ENCODE measurements at places on chromosomes 3 and 15.

- peak; percentile 92 for DNase-seq
Observed at GRCh38 chr3:13011573-13012220, 61.5 kb downstream of the IQSEC1 start.

GRCh38 chr3:151816091-151816604, 2.2 kb downstream of the AADAC start:
- no peak for DNase-seq

GRCh38 chr3:107506458-107506857, 16.3 kb upstream of the BBX start:
- no peak for DNase-seq

DNA sequence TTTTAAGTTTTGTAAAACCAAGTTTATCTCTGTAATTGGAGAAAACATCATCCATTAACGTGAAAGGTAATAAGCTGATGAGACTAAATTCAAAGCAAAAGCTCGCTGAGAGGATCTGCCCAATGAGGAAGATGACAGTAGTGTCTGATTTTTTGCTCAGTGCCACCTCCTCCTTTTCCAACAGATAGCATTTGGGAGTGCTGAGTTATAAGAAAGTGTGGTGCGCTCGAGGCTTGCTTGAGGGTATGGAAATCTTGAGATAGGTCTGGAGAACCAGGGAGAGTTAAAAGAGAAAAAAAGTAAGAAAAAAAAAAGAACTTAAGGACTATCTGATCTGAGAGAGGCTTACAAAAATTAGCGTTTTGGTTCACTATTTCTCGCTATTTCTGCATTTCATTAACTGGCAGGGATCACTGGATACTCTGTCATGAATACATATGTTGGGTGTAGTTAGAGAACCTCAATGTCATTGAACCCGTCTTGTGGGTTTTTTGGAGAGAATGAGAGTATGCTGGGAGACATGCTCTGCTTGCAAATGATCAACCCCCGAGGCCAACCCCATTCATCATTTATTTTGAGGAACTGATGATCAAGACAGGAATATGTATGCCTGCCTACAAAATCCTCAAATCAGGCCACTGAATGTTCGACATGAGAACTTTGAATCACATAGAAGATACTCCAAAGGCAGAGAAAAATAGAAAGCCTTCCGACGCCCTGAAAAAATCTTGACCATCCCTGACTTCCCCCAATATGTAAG, 973 bp upstream of the USP13 start:
- no peak for DNase-seq

GRCh38 chr15:52558196-52558595, 10.6 kb downstream of the ARPP19 start:
- DNase-seq = peak; percentile 42

- DNase-seq = no peak
Observed at GRCh38 chr3:41001556-41001955, 197.7 kb upstream of the CTNNB1 start.

DNA sequence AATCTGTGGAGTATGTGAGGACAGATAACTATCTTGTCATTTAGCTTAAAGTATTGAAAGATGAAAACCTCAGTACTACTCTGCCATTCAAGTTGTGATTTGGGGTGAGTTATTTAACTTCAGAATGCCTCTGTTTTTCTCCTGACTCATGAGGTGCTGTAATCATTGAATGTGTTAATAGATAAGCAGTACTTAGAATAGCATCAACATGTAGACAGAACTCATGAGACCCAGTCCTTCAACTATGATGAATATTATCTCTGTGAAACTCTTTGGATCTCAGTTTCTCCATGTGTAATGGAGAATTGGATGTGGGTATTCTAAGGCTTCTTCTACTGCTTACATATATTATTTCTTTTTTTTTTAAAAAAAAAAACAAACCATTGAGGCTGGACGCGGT, 431.4 kb downstream of the GRM7 start:
- DNase-seq = no peak

DNA sequence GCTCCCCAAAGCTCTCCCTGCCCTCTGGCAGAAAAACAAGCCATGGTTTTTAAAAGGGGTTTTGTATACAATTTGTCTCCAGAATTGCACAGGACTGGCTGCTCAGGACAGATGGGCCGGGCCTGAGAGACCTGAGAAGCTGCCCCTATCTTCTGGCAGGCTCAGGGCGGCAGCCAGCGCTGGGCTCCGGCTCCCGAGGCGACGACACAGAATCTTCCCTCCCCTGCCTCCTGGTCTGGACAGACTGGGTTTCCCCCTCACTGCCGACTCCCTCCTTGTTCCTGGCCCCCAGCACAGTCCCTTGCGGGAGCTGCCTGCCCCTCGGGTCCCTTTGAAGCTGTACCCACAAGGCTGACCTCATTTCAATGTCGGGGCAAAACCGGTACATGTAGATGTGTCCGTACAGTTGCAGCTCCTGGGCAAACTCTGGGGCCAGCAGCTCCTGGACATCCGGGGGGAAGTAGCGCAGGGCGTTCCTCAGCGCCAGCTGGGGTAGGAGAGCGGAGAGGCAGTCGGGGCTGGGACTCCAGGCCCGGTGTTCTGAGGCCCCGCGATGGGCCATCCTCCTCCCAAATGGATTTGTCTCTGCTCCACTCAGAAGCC, 7.2 kb downstream of the UROC1 start:
- no peak for DNase-seq

- no peak for DNase-seq
Observed at GRCh38 chr3:9098716-9099675, 135.7 kb upstream of the RAD18 start.

DNA sequence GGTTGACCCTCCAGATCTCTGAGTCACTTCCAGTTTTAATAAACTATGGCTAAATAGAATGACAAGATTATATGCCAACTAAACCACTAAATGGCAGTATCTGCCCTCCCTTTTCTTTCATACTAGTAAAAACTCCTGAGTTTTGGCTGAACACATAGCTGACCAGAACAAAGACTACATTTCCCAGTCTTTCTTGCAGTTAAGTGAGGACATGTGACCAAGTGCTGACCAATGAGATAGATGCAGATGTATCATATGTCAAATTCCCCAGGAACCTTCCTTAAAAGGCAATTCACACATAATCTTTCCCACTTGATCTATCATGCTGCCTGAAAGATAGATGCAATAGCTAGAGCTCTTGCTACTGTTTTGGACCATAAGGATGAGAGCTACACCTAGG, 191.3 kb downstream of the SHOX2 start:
- no peak for DNase-seq

DNA sequence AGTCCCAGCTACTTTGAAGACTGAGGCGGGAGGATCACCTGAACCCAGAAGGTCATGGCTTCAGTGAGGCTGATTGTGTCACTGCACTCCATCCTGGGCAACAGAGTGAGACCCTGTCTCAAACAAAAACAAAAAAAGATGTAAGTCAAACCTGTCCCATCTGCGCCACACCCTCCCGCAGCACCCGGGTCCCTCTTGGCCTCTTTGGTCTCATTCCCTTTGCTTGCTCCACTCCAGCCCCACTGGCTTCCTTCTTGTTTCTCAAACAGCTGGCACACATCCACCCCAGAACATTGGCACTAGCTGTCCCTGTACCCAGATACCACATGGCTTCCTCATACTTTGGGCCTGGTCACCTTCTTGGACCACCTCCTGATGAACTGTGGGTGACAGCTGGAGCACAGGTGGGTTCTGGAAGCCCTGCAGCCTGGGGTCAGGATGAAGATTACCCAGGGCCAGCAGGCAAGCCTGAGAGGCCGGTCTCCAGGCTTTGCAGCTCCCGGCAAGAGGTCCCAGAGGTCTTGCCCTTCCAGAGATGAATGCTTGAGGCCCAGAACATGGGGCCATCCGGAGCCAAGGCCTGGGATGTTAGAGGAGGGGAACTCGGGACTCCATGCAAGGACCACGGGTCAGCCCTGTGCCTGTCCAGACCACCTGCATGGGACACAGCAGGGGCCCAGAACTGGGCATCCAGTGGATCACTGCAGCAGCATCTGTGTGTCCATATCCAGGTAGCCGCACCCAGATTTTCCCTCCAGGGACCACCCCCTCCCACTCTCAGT, 10.9 kb upstream of the GATA2 start:
- DNase-seq = no peak

- no peak for DNase-seq
Observed at GRCh38 chr3:191320316-191320715, 8.9 kb upstream of the CCDC50 start.

- no peak for DNase-seq
Observed at GRCh38 chr3:66639809-66640356, 139.1 kb upstream of the LRIG1 start.

DNA sequence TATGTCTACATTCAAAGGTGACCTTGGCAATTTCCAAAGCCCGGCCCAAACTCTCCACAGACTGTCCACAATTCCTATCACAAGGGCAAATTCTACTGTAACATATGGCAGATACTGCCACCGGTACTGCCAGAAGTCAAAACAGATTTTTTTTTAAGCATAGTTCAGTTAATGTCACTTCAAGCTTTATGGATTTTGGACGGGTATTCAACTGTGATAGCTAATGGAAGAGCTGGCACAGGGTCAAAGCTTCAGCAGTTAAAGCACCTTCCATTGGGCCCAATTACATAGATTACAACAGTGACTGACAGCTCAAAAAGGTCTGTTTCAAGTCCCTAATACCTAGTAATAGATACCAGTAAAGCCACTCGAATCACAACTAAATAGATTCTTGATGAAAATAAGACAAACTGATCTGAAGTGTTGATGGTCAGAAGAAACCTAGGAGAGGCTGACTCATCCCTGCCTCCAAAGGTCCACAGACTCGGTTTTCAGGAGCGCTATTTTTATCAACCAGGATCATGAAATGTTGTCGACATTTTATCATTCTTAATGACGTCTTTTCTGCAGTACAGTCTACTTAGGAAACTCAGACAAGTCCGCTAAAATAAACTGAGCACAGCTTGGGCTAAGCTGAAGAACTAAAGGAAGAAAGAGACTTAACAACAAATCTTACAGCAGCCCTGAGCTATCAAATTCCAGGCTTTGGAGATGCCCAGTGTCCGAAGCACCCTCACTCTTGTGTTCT, 38.7 kb downstream of the ANXA2 start:
- DNase-seq = no peak

GRCh38 chr3:44437800-44438199, 39.7 kb downstream of the ZNF445 start:
- DNase-seq = no peak
